ENCODE measurements at places on chromosomes 5 and 9.

DNA sequence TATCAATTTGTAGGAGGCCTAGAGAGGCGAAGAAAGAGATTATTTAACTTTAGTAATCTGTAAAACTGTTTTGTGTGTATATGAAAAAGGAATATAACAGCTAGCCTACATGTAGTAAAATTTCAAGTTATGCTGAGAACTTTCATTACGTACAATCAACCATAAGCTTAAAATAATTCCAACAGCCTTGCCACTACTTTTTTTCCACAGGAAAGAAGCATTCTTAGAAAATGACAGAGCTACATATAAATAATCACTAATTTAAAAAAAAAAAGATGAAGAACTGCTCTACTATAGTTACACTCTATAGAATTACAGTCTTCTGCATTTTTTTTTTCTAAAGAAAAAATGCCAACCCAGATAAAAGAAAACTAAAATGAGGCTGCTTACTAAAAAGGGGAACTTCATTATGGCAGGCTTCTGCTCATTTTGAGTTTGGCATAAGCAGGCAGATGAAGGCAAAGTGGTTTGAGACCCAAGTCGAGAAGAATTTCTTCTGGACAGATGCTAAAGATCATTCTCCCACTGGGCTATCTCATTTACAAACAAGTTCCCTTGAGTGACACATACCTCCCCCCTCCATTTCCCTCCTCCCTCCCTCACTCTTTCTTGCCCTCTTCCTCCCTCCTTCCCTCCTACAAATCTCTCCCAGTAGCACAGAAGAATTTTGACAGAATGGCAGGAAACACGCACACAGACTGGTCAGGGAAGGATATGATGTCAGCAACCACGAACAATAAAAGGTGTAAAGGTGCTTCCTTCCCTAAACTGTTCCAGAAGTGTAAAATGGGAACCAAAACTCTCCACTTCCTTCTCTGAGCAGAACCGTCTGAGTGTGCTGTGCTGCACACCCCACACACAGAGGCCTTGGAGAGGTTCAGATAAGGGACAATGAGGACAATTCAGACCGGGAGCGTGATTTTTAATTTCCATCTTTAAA is 56.1 kb downstream of the MEF2C start:
- DNase-seq: no peak

DNA sequence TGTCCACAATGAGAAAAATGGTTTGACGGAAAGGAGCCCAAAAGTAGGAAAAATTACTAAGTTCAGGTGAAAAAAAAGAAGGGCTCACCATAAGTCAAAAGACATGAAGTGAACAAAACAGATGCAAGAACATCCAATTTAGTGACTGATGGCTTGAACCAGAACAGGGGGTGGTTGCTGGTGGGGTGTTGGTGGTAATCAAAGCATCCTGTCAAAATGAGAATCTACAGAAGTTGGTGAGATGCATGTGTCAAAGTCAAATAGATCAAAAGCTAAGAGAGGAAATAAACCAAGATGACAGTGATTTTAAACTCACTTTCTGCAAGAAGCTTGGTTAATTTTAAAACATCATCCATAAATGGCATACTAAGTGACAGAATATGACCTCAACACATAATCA is 117.4 kb downstream of the MLLT3 start:
- DNase-seq: no peak

GRCh38 chr9:132626285-132626684 is 43.5 kb downstream of the DDX31 start:
- DNase-seq: no peak

DNA sequence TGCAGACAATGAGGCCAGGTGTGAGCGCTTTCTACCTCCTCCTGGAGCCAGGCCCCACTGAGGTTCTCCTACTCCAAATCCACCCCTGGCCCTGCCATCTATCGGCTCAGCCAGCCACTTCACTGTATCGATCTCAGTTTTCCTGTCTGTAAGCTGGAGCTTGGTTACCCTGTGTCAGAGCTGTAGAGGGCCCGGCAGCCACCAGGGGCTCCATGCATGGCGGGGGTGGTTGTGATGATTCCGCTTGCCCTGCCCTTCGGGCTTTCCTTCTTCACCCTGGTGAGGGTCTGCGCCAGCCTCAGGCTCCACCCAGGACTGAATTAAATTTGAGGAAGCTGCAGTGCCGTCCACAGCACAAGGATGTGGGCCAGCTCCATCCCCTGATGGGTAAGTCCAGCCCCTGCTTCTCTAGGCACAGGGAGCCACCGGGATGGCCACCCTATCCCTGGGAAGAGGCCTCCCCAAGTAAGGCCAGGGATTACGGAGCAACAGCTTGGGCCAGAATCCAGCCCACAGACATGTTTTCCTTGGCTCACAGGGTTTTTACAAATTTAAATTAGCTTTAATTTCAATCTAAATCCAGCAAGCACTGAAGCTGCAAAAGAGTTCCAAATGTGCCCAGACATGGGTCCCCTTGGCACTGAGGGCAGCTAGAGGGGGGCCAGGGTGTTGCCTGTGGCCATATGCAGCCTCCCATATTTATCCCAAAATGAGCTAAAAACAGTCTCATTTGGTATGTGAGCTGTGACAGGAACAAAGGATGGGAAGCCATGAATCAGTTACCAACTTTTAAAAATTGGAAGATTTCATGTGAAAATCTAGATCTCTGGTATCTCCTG is 89.1 kb upstream of the FBXW11 start:
- no peak for DNase-seq

DNA sequence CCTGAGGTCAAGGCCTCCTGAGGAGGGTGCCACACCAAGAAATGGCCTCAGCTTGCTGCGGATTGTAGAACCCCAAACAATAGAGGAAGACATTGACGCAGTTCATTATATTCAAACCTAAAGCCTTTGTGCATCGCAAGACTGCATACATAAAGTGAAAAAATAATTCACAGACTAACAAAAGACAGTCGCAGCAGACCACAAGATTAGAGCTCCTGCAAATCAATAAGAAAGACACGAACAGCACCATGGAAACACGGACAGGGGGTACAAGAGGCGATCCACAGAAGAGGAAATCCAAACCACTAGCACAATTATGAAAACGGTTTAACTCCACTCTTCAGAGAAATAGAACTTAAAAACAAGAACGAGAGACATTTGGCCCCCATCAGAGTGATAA is 10.0 kb upstream of the TCOF1 start:
- no peak for DNase-seq

DNA sequence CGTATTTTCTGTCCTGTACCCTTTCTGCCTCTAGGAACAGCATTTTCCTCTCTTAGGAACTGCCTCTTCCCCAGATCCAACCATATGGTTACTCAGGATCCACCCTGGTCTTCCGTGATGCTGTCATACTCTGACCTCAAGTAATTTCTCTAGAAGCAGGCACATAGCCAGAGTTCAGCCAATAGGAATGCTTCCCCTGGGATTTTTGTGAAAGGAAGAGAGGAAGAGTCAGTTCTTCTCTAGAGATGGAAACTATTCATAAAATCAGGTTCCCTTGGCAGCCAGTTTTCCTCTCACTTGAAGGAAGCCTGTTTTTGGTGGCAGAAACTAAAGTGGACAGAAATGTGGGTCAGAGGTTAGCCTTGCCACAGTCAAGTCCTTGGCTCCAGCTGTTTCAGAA is 400.1 kb upstream of the PCSK5 start:
- no peak for DNase-seq

DNA sequence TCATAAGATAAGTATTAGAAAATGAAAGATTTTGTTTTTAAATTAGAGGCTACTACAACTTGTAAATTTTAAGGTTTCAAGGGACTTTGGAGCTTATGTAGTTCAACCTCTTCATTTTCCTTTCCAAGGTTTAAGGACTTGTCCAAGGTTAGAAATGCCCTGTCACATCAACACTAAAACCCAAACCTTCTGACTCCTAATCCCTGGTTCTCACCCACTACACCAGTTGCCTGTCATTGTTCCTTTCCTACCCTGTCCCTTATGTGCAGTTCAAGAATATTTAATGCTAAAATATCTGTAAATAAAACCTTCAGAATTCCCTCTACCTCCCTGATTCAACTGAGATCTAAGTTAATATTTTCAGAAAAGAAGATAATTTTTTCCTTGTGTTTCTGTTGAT is 206.4 kb downstream of the NFIB start:
- DNase-seq: no peak

DNA sequence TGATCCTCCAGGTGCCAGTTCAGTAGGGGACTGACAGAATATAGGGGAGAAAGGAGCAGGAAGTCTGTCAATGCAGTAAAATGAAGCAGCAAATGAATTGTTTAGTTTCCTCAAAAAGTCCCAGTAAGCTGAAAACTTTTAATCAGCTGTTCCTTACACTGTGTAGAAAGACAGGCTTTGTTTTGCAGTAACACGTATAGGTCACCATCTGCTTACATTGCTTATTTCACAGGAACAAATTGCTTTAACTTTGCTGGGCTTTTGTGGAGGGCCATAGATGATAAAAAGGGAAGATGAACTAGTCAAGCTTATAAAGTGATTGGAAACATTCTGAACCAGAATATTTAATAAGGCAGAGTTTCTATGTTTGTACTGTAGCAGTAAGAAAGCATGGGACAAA is 331.3 kb upstream of the RFX3 start:
- no peak for DNase-seq

DNA sequence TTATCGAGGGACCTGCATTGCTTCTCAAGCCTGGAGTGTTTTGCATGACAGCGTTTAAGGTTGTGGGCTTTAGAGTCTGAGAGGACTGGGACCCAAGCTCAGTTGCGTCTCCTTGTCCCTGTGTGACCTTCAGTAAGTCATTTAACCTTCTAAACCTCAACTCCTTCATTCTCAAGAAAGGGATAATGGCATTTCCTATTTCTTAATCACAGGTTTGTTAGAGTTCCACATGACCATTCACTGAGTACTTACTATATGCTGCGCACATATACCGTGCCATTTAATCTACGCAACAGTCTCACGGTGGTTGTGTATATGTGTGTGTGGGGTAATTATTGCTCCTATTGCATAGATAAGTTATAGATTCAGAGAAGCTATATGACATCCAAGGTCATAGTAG is 76.3 kb downstream of the MACROH2A1 start:
- no peak for DNase-seq

- no peak for DNase-seq
Measured at GRCh38 chr9:124260769-124261603, 3.2 kb downstream of the NEK6 start.

DNA sequence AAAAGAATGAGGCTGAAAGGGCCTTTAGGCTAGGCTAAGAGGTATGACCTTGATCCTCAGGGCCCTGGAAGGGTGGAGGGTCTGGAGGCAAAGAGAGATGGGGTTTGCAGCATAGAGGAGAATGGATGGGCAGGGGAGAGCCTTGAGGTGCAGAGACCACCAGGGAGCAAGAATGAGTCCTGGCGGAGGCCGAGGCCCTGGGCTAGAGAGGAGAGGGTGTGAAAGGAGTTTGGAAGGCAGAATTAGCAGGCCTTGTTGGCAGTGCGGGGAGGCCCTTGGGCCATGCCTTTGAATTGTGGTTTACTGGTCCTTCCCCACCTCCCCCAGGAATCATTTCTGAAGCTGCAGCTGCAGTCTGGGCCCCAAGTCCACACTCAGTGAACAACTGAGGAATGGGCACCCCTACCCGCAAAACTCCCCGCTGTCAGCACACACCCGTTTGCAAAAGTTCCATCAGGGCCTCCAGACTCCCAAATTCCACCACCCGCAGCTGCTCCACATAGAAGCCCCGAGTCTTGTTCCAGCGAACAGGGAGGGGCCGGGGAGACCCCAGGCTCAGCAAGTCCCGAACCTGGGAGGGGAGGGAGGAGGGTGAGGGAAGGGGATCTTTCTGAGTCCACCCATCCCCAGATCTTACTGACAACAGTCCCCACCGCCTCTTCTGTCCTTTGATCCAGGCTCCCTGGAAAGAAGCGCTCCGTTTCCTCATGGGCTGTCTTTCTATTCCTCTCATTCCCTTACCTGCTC is 2.1 kb downstream of the KIF12 start:
- DNase-seq: no peak

DNA sequence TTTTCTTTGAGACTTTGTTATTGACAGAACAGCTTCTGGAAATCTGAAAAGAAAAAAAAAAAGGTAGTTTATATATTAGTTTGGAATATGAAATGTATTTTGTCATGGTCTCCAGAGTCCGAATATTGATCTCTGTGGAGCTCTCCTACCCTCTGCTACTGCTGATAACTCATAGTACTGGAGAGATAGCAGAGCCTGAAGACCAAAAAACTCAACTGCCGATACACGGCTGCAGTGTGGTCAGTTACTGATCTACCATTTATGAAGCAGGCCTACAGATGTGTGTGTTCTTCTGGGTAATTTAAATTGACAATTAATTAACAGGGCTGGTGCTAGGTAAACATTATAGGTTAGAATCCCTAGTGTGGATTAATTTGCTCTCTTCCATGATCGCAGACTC is 3.8 kb upstream of the FAM120A start:
- DNase-seq: no peak

DNA sequence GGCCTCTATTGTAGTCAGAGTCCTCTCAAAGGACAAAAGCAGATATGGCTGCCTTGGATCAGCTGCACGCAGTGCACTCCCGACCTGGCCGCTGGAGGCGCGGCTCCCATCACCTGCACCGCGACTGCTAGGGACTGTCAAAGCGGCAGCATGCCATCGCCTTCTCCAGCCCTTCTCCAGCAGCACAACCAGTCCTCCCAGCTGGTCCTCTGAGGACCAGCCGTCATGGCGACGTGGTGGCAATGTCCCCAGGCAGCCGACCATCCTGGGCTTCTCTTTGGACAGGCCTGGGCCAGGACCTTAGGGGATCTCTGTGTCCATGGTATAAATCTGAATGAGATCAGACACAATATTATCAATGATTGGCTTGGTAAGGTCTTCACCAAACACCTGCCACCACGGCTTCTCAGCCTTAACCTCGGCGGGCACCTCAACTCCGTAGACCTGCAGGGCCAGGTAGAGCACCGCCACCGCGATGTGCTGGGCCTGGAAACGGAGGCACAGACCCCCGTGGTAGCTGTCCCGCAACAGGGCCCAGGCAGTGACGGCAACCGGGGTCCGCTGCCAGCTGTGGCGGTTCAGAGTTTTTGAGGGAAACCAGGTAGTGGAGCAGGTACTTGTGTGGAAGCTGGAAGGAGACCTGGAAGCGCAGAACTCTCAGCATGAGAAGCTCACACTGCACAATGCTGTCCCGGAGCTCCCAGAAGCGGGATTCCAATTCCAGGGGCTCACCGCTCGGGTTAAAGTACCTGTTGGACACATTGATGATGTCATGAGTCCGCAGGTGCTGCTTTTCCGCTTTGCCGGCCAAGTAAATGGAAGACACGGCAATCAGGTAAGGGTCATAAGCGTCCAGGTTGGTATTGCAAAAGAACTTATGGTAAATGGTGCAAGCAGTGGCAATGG is 8.5 kb downstream of the DUSP1 start:
- no peak for DNase-seq

DNA sequence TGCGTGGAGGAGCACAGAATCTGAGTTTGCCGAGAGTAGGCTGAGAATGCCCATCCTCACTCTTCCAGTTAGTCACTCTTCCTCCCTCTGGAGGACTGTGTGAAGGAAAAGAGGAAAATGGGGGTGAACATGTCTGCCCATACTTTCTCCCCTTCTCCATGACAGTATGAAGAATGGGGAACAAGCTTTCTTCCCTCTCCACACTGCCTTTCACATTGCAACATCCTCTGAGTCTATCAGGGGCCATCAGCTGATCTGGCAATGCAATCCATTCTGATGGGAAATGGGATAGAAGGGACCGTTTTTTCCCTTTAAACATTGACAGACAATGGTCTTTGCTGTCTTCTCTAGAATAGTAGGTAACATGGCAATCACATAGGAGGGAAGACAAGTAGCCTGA is 56.8 kb downstream of the UGCG start:
- no peak for DNase-seq
